ENCODE measurements at places on chromosomes 1 and 21.

- DNase-seq, result peak; percentile 86
These were observed 96.9 kb downstream of the PAPPA2 start for GRCh38 chr1:176559878-176560277.

DNA sequence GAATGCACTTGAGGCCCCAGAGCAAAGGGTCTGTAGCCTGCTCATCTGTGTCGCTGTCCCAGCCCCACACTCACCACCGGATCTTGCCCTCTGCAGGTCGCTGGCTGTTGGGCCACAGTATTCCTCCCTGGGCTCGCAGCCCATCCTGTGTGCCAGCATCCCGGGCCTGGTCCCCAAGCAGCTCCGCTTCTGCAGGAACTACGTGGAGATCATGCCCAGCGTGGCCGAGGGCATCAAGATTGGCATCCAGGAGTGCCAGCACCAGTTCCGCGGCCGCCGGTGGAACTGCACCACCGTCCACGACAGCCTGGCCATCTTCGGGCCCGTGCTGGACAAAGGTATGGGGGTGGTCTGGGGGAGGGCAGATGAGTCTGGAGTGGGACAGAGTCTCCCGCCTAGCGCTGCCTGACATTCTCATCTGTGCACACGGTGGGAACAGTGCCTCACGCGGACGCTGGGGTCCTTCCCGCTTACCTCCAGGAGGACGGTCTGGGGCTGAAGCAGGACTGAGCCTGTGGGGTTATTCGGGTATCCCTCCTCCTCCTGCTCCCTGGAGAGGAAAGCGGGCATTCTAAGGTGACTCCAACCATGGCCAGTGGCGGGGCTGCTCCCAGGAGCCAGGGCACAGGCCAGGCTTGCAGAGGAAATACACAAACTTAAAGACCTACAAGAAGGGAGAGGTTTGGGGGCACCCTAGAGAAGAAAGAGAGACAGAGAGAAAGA lies 15.9 kb downstream of the WNT3A start:
- no peak for DNase-seq

DNA sequence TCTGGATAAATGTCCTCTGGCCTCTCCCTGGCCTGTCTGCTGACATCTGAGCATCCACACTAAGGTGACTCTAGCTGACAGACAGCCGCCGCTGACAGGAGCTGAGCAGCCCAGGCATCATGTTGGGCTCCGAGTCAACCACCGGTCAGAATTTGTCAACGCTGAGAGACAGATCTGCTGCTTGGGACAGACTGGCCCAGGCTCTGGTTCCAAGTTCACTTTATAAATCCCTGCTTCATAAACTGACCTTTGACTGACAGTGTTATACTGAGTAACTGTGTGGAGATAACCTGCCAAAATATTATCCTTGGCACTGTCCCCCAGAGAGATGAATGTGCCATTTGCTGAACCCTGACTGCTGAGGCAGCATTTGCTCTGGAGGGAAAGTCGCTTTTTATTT lies 616.7 kb downstream of the NPHP4 start:
- no peak for DNase-seq

GRCh38 chr1:33740040-33740744 lies 123.7 kb upstream of the HMGB4 start:
- no peak for DNase-seq

DNA sequence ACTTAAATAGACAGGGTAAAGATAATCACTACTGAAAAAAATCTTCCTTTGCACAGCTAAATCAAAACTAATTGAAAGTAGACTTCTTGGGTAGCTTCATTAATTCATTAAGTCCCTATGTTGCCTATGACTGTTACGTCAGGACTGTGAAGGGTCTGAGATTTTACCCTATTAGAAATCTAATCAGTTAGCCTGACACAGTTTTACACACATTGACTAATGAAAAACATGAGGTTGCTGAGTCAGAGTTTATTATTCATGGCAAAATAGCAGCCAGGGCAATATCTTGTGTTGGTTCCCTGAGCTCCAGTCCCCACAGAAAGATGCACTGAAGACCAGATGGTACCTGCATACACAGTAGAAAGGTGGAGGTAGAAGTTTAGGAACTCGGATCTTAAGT lies 262.5 kb upstream of the ZP4 start:
- DNase-seq, result no peak

DNA sequence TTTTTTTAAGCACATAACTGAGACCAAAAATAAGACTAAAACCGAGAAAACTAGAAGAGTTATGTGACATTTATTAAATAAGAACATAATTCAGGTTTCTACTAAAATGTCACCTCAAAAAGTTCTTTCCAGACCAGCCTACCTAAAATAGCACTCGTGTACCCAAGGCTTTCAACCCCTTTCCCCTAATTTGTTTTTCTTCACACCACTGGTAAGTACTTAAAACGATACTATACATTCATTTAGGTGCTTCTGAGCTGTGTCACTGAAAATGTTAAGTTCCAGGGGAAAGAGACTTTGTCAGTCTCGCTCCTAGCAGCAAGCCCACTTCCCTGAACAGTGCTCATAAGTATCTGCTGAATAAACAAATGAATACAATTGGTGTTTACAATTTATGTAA lies 6.8 kb downstream of the RRAGC start:
- no peak for DNase-seq

DNA sequence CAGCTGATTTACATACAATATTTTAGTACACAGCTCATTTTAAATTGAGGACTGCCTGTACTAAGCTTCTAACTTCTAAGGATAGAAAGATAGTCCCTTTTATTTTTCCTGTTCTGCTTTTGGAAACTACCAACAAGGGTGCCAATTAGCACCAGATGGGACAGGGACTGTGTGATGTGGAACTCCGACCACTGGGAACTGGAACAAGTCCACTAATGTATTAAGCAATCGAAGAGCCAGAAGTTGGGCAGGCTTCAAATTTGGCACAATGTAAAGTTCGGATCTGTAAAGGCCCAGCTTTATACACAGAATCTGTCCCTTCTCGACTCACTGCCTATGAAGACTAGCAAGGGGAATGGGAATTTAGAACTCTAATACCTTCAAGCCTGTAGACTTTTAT lies 149.3 kb downstream of the ZC3H11B start:
- DNase-seq, result peak; percentile 54

- no peak for DNase-seq
These were observed 22.0 kb downstream of the SLC37A1 start for GRCh38 chr21:42535602-42536171.

DNA sequence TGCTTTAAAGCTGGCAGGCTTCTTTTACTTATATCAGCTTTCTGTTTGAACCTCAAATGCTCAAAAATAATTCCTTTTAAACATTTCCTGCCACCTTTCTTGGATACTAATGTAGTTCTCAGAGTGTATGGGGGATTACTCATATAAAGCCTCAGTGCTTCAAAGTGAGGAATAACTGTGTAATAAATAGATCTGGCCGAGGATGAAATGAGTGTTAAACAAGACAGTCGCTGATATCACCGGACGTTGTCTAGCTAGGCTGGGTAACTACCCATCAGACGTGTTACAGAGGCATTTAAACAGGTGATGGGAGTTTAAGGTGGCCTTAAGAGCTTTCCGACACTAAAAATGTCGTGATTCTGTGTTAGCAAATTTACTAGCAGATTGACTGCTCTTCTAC lies 53.1 kb downstream of the VANGL2 start:
- DNase-seq, result no peak

- no peak for DNase-seq
These were observed 15.9 kb downstream of the SYT2 start for GRCh38 chr1:202694314-202694713.

- DNase-seq, result peak; percentile 78
These were observed 163.9 kb downstream of the ST6GALNAC5 start for GRCh38 chr1:77031106-77031662.

- no peak for DNase-seq
These were observed 67.8 kb upstream of the GJA8 start for GRCh38 chr1:147834810-147835209.

GRCh38 chr1:55078470-55078869 lies 39.1 kb downstream of the PCSK9 start:
- DNase-seq, result no peak

DNA sequence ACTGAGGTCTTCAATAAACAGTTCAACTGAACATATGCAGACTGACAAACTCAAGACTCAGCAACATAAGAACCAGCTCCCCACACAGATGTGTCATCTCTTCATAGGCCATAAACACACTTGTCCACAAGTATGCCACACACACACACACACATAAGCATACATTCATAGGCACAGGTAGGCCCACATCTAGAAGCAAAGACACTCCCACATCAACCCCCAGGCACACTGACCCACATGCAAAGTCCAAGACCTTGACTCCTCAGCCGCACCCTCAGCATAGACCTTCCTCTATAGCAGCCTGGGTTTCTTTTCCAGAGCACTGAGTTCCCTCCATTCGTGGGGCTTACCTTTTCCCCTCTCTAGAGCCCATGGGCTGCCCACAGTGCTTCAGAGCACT lies 1.4 kb downstream of the LAD1 start:
- no peak for DNase-seq

- no peak for DNase-seq
These were observed 158.9 kb downstream of the KCNK2 start for GRCh38 chr1:215241451-215241850.

GRCh38 chr1:111475701-111476100 lies 1.9 kb downstream of the C1orf162 start:
- DNase-seq, result no peak

- peak; percentile 80 for DNase-seq
These were observed 255.1 kb upstream of the CXADR start for GRCh38 chr21:17257784-17258183.

DNA sequence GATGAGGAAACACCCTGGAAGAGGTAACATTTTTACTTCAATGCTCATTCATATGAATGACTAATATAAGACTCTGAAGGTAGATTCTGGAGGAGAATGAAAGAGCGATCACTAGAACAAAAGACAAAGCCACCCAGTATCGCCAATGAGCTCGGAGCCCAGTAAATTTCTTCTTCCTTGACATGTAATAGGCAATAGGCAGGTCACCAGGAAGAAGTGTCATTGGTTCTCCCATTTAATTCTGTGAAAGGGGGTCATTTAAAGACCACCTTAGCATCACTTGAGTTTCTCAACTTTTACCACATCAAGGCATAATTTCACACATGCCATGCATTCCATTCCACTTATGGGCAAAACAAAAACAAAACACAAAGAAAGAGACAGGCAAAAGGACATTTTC lies 7.9 kb downstream of the TNFSF18 start:
- DNase-seq, result no peak

- no peak for DNase-seq
These were observed 165.4 kb downstream of the MRPL39 start for GRCh38 chr21:25441835-25442234.

GRCh38 chr1:158969166-158969565 lies 37.8 kb downstream of the PYHIN1 start:
- DNase-seq, result no peak

DNA sequence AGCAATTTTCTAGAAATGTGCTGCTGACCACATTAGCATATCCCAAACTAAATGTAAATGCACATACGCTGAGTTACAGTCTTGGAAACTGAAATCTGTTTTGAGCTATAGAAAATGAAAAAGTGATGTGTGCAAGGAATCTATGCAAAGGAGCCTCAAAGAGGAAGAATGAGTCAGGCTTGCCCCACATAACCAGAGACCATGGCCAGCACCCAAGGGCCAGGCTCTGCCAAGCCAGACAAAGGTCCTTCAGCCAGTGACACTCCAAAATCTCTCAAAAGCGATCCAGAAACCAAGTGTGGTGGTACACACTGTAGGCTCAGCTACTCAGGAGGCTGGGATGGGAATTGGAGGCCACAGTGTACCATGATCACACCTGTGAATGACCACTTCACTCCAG lies 195.2 kb downstream of the TOMM20 start:
- DNase-seq, result peak; percentile 90

DNA sequence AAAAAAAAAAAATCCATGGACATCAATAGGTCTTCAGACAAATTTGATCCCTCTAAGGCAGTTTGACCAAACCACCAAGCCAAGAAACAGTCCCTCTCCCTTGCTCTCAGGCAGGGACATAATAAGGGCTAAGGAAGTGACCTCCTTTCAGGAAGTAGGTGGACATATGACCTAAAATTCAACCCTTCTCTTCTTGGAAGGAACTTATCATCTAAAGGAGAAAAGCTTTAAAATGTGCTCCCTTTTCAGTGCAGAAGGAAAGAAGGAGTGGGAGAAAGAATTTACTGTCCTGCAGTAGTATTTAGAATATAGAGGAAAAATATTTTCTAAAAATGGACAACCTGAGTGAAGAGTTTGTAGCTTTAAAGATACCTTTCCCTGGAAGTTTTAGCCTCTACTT lies 118.1 kb downstream of the DTL start:
- no peak for DNase-seq

GRCh38 chr1:193110864-193111263 lies 5.7 kb upstream of the GLRX2 start:
- no peak for DNase-seq

DNA sequence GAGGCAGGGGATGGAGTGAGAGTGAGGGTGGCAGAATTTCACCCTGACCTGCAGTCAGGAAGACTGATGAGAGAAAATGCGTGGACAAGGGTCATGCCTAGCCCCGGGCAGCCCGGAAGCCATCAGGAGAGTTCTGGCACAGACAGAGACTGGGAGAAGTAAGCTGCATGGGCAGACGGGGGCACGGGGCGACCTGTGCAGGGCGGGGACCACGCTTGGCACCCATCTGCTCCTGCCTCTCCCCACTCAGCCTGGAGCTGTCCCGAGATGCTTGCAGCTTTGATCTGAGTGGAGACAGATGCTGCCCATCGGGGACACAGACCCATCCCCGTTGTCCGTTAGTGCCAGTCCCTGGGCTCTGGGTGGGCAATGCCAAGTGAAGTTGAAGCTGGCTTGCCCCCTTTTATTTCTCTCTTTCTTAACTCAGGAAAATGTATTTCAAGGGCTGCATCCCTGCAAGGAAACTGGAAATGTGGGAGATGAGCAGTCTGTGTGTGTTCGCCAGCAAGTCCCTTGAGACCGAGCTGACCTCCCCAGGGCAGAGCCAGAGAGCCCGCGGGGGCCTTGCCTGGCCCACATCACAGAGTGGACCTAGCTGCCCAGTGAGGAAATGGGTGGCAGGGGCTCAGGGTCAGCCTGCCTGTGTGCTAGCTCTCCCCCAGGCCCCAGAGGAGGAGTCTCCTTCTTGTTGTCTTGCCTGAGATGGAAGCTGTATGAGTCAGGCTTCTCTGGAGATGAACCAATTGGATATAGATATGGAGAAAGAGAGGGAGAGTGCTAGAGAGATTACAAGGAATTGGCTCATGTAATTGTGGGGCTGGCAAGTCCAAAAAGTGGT lies 121.3 kb upstream of the C1orf174 start:
- no peak for DNase-seq

GRCh38 chr1:33111965-33112364 lies 31.0 kb downstream of the AZIN2 start:
- peak; percentile 48 for DNase-seq
